ENCODE measurements at places on chromosomes 2 and 18. TPM values are rescaled to one million over a fixed set of nuclear protein-coding genes. Genes with fewer than 3 reads are reported as not detected.

The ADGRF3 gene
- under 0.01 TPM for total RNA-seq

DNA sequence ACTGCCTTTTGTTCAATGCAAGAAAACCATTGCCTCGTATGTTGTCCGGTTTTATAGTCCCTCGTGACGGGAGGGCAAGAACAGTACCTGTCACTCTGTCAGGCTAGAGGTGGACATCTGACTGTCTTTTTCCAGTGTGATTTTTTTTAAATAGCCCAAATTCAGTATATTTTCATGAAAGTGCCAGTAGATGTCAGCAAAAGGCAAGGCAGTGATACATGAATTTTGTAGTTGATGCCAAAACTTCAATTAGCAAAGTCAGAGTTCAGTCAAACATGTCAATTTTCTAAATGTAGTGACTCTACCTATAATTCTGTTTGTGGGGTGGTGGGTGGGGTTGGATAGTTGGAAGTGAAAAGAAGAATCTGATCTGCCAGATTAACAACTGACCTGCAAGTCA, 296.0 kb upstream of the MC4R start:
- no peak for DNase-seq

GRCh38 chr18:35182151-35182550, 58.7 kb upstream of the ZNF397 start:
- DNase-seq: no peak

GRCh38 chr2:216665717-216666116, 29.6 kb downstream of the IGFBP5 start:
- DNase-seq: no peak

DNA sequence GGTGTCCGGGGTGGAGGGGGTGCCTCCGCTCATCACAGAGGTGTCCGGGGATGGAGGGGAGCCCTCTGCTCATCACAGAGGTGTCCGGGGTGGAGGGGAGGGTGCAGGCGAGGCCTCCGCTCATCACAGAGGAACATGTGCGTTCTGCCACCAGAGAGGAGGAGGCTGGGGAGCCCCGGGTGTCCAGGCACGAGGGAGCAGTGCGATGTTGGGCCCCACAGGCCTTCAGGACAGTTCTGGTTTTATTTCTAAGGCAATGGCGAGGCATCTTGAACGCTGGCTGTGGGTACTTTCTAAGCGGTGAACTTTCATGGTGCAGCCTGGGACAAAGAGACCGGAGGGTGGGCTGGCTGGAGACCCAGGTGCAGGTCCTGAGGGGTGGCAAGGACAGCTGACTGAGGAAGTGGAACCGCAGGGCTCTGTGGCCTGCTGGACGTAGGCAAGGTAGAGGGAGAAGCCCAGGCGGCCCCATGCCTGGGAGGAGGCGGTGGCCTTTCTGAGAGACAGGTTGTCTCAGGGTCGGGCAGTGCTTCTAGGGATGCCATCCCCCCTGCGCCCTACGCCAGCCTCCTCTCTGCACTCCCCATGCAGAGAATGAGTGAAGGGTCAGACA, 196.6 kb upstream of the SALL3 start:
- DNase-seq: no peak

DNA sequence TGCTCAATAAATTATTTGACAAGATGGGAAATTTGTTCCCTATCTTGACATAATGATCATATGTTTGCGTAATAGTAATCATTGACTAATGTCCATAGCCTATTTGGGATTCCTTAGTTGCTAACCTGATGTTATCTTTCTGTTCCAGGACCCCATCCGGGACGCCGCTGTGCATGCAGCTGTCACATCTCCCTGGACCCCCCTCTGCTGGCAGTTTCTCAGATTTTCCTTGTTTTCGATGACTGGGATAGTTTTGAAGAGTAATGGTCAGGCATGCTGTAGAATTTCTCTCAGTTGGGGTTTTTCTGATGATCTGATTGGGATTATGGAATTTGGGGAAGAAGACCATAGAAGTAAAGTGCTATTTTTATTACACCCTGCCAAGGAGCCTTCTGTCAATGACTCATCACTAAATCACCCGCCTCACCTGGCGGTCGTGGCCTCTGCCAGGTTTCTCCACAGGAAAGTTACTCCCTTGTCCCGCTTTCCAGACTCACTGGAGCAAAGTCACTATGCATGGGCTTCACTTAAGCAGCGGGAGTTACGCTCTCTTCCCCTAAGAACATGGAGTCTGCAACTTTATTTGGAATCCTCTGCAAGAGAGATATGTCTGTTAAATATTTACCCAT, 19.9 kb upstream of the TMEM18 start:
- DNase-seq: no peak

- no peak for DNase-seq
Measured at GRCh38 chr2:75406131-75406581, 154.6 kb downstream of the EVA1A start.

Measured in GM23248 (cell line).